ENCODE measurements at places on chromosomes 11 and 22.
A peak's percentile ranks its signal among the peaks of the same experiment; 100 is the strongest.

GRCh38 chr11:11735586-11735985, 106.2 kb upstream of the USP47 start:
- DNase-seq: no peak

GRCh38 chr22:30048681-30049080, 31.6 kb upstream of the HORMAD2 start:
- DNase-seq: no peak

DNA sequence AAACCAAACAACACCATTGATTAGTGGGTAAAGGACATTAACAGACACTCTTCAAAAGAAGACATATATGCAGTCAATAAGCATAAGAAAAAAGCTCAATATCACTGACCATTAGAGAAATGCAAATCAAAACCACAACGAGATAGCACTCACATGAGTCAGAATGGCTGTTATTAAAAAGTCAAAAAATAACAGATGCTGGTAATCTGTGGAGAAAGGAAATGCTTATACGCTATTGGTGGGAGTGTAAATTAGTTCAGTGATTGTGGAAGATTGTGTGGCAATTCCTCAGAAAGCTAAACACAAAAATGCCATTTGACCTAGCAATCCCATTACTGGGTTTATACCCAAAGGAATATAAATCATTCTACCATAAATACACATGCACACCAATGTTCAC, 182.6 kb downstream of the TRPC6 start:
- DNase-seq: peak; percentile 73

GRCh38 chr11:102564110-102564509, 33.6 kb upstream of the MMP7 start:
- DNase-seq: peak; percentile 45

DNA sequence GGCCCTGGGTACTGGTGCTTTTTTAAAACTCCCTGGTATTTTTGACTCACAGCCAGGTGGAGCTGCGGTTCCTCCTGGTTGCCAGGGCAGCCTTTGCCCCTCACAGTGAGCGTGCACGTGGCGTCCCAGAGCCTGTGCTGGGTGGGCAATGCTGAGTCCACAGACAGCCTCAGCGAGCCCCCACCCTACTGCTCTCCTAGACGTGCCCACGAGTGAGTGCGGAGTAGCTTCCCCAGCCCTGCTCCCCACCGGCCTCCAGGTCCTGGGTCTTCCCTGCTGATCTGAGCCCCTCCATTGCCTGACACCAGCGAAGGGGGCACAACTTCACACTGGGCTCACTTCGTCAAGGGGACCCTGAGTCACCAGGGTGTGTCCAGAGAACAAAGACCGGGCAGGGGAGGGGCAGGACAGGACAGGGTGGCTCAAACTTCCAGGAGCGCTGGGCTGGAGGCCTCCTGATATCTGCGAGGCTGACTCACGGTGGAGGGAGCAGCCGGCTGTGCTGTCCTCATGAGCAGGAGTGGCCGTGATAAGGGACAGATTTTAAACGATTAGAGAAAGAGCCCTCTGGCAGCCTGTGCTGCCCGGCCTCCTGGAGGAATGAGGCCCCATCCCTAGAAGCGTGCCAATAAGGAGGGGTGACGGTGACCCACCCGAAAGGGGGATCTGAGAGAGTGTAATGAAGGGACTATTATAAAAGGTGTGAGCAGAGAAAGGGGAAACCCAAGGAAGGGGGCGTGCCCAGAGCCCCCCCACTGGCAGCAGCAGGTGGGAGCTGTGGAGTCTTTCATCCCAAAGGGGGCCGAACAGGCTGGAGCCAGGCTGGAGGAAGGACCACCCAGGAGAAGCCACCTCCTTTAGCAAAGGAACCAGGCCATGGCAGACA, 129.3 kb upstream of the FGF3 start:
- DNase-seq: no peak

DNA sequence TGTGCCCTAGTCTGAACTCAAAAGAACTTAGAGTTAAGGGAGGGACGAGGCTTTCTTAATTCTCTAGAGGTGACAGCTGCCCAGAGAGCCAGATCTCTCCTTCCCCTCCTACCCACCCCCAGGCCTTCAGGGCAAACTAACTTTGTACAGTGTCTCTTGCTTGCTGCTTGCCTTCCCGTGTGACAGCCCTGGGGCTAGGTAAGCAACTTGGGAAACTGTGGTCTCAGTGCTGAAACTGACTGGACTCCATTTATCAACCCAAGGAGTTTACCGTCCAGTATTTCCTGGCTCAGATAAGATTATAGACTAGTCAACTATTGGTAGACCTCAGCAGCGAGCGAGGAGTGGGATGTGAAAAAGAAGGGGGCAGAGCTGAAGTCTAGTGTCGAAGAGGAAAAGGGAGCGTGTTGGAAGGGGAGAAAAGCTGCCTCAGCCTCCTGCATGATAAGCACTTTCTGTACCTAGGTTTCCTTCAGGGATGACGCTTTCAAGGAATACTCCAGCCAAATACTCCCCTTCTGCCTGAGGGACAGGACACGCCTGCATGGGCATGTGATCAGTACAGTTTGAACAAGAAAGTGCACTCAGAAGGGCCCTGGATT, 43.3 kb upstream of the WEE1 start:
- DNase-seq: no peak

DNA sequence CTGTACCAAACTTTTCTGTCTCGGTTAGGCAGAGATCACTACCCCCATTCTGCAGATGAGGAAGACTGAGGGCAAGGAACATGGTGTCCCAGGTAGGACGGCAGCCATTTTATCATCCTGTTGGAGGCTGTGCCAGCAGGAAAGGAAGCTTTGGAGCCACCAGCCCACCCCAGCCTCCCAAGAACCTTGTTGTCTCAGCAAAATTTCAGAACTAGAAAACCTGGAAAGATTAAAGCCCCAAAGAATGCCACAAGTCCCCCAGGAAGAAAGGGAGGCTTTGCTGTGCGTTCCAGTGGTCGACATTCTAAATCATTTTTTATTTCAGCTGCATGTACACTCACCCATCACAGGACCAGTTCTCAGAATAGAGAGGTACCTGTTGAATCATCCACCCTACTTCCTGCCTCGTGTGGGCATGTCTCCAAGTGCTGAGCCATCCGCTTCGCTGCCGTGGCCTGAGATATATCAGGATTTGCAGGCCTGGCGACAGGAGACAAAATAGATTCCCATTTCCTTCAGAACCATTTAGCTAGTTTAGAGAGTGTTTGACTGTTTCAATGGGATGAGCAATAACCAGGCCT, 13.0 kb upstream of the EIF3D start:
- peak; percentile 89 for DNase-seq

DNA sequence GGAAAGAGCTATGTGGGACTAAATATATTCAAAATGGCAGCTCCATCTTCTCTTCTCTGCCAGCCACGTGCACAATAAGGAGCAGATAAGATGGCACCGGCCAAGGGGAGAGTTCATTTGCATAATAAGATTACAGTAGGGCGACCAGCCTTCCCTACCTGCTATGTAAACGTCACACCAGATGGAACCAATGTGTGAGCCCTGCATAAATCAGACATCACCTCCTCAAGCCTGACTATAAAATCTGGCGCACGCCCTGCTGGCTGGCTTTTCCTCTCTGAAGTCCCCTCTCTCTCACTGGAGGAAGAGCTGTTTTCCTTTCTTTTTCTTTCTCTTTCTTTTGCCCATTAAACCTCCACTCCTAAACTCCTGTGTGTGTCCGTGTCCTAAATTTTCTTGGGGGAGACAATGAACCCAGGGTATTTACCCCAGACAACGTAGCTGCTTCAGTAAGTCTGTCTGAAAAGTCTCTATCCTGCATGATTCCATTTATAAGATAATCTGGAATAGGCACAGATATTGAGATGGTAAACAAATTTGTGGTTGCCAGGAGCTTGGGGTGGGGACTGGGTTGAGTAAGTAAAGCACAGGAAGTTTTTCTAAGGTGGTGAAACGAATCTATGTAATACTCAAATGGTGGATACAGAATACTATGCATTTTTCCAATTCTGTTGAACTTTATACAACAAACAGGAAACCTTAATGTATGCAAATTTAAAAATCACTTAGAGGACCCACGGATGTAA, 670.0 kb upstream of the KIRREL3 start:
- no peak for DNase-seq

- DNase-seq: no peak
Observed at GRCh38 chr11:111449696-111450479, 62.3 kb downstream of the BTG4 start.

DNA sequence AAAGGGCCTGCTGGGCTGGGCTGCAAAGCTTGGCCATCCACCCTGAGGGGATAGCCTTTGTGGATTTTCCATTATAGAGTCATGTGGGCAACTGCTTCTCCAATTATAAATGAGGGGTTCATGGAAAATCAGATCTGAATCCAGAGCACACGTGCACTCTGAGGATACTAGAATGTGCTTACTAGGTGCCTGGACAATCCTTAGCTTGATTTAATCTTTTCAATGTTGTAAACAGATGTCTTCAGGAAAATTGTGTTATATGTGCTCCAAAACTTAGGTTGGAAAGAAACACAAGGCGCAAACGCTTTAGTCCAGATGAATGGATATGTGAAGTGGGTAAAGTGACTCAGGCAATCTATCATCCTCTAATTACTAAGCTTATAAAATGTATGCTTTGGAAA, 92.0 kb downstream of the SLC17A6 start:
- DNase-seq: peak; percentile 5

DNA sequence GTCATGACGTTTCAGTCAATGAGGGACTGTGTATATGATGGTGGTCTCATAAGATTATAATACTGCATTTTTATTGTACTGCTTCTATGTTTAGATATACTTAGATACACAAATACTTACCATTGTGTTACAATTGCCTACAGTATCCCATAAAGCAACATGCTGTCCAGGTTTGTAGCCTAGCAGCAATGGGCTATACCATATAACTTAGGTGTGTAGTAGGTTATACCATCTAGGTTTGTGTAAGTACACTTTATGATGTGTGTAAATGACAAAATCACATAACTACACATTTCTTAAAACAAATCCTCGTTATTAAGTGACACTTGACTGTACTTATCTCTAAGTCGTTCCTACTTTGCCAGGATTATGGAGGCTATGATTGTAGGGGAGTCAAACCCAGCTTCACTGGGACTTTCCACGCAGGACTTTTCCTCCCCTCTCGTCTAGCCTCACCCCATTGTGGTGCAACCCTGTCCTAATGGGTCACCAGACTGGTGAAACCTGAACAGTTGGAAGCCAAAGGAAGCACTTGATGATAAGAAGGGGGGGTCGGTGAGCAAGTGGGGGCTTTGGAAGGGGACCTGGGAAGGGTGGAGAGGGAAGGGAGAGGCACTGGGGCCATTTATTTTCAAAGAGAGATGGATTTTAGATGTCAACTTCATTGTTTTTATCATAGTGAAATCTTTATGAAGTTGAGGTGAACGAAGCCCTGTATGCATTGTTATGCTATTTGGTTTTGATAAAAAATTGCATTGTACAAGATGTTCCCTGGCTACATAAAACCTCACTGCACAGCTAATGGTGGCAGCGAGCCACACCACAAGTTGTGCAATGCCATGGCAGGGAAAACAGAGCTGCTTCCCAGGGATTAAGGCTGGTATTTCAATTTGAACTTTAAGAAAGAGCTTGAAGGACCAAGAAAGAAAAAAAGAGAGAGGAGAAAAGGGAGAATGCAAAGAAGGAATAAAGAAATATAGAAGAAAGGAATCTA, 129.1 kb downstream of the EHF start:
- DNase-seq: peak; percentile 88

GRCh38 chr22:48929276-48929790, 898.3 kb downstream of the BRD1 start:
- no peak for DNase-seq

- DNase-seq: peak; percentile 22
Observed at GRCh38 chr11:16738947-16739815, 734 bp downstream of the C11orf58 start.

DNA sequence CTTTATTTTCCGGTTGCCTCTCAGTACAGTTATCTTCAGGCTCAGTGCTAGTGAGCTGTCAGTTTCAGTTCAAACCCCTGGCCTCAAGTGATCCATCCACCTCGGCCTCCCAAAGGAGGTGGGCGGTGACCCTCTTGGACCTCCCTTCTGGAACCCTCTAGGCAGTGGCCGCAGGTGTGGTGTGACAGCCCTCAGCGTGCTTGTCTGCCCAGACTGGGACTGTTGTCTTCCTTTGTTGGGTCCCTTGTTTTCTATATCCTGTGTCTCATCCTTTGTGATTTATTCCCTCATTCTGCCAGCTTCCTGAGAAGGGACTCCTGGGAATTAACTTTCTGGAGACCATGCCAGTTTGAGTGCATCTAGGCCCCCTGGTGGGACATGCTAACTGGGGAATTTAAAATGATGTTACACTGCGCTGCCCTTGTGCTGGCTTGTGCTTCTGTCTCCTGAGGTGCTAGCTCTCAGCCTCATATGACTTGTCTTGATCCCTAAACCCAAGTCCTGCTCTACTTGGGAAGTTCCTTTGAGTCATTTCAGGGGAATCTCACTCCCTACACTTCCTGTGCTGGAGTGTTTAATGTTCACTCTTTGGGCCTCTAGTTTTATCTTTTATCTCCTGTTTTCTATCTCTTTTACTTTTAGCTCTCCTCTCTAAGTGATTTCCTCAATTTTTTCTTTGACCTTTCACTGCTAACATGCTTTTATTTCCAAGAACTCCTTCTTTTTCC, 19.4 kb downstream of the MED15 start:
- DNase-seq: peak; percentile 77

GRCh38 chr11:72624496-72625201, 49.6 kb downstream of the PDE2A start:
- DNase-seq: no peak

DNA sequence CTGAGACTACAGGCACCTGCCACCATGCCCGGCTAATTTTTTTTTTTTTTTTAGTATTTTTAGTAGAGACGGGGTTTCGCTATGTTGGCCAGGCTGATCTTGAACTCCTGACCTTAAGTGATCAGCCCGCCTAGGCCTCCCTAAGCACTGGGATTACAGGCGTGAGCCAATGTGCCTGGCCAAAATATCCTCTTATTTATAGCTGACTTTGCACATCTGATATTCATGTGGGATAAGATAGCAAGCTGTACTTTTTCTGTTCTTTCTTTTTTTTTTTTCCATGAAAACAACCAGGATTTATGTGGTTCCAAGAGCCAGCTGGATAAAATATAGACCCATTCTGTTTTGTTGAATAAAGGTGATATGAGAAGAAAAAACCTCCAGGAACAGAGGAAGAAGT, 12.1 kb upstream of the XBP1 start:
- no peak for DNase-seq

GRCh38 chr11:79055856-79056631, 384.8 kb downstream of the TENM4 start:
- DNase-seq: peak; percentile 95

DNA sequence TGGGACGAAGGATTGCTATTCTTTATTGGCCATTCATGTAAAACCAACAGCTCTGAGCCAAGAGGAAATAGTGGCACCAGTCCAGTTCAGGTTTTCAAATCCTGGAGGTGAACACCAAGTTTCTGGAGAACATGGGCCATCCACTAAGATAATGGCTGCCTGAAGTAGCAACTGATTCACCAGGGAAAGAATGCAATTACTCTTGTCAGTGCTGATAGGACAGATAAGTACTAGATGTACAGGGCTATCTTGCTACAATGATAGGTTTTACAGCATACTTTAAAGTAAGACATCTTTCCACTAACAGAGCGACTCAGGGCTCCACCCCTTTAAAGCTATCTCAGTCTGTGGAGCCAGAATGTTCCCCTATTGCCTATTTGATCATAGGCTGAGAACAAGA, 36.8 kb upstream of the APOA1 start:
- no peak for DNase-seq

GRCh38 chr11:67270256-67271204, 4.3 kb downstream of the GRK2 start:
- DNase-seq: no peak

- DNase-seq: no peak
Observed at GRCh38 chr22:20128619-20128901, 3.0 kb upstream of the ZDHHC8 start.

GRCh38 chr11:95154514-95154913, 64.9 kb downstream of the ENDOD1 start:
- DNase-seq: peak; percentile 62
